ENCODE measurements at places on chromosomes 6 and 20. TPM values are rescaled to one million over a fixed set of nuclear protein-coding genes. Genes with fewer than 3 reads are reported as not detected.

Gene NDUFAF5
- 92.6 TPM for polyA plus RNA-seq

Gene LPA
- polyA plus RNA-seq: not detected

Gene NKX2-2
- polyA plus RNA-seq: 0.69 TPM

Gene ADGRG6
- polyA plus RNA-seq: not detected

Gene CASS4
- not detected for polyA plus RNA-seq

Gene CRIP3
- 2.4 TPM for polyA plus RNA-seq

Gene RIMS4
- 0.04 TPM for polyA plus RNA-seq

Gene RUNX2
- polyA plus RNA-seq: 1.8 TPM

Gene WFDC5
- not detected for polyA plus RNA-seq

Gene GRIK2
- 15.1 TPM for polyA plus RNA-seq

Gene GABRR2
- not detected for polyA plus RNA-seq

Gene ELOVL4
- 101 TPM for polyA plus RNA-seq

Gene HECA
- 7.5 TPM for polyA plus RNA-seq

Gene ID4
- polyA plus RNA-seq: 19.0 TPM

Gene PROKR2
- not detected for polyA plus RNA-seq

Gene AIG1
- 107 TPM for polyA plus RNA-seq

Gene ARFGAP1
- 0.17 TPM for polyA plus RNA-seq

Gene ANGPT4
- polyA plus RNA-seq: not detected

Gene MOG
- 1.7 TPM for polyA plus RNA-seq

Gene PAX1
- polyA plus RNA-seq: not detected

Gene NPBWR2
- polyA plus RNA-seq: not detected

Gene CABLES2
- 1.8 TPM for polyA plus RNA-seq

Gene LY6G6C
- polyA plus RNA-seq: not detected

Gene RXRB
- polyA plus RNA-seq: 3.3 TPM

Gene MYCT1
- polyA plus RNA-seq: not detected
